CD4-positive, alpha-beta T cell treated with Interleukin-6 at 100 ng/mL for 8 hours (primary cell): ENCODE measurements at places on chromosomes 7 and 10.

DNA sequence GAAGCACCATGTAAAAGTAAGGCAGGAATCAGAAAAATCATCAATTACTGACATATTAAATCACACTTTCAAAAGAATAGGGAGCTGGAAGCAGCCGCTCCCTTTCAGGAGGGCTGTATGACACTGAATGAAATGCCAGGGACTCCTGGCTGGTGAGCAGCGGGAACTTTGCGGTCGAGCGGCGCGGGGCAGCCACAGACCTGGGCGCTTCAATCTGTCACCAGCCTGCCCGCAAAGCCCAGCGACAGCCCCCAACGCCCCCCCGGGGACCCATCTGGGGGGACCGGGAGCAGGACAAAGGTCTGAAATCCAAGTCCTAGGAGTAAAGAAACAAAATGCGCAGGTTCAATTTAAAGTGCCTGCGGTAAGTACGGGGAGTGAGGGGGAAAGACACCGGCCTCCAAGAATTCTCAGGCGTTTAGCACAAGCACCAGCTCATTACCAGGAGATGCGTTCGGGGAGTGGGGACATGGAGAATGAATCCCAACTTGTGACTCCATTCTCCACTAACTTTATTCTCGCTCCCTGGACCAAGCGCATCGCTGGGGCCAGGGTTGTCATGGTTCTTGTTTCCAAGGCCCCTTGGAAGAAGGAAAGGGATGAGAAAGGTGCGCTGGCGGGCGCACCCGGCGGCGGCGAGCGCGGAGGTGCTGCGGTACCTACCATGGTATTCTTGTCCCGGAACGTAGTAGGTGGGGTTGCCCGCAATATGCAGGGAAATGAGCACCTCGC is 824 bp downstream of the RELN start:
- no peak for DNase-seq

GRCh38 chr10:88933564-88933963 is 19.0 kb downstream of the ACTA2 start:
- no peak for DNase-seq

- no peak for DNase-seq
Measured at GRCh38 chr7:90749262-90749661, 153.1 kb downstream of the CDK14 start.

GRCh38 chr7:102951839-102952238 is 39.0 kb downstream of the LRRC17 start:
- no peak for DNase-seq

DNA sequence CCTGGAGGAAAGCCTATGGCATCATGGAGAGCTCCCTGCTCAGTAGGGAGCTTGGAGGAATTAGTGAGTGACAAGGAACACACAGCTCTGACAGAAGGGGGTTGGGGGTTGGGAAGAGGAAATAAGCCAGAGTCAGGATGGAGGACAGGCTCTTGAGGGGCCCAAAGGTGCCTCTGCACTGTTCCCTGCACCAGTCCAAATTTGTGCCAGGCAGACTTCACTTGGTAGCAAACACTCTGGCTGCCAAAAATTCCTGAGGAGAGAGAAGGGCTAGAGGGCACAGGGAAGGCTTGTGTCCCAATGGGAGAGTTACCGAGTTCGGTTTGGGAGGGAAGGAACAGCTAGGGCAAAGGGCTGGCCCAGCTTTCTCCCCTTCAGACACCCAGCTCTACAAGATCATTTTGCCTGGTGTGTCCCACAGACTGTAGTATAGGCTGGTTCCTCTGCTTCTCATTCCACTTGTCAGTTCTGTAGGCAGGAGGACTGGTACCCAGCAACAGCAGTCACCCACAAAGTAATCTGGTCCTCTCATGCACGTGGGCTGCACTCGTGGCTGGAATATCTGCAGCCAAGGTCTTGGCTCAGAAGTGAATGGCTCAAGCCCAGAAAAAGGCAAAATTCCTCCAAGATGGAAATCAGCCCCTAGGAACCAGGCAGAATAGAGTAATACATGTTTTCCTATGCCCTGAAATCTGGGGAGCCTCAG is 8.0 kb upstream of the KCNIP2 start:
- no peak for DNase-seq

GRCh38 chr7:129906700-129907099 is 46.1 kb downstream of the UBE2H start:
- peak; percentile 35 for DNase-seq

GRCh38 chr10:43955002-43955596 is 306.4 kb upstream of the ZNF32 start:
- no peak for DNase-seq

DNA sequence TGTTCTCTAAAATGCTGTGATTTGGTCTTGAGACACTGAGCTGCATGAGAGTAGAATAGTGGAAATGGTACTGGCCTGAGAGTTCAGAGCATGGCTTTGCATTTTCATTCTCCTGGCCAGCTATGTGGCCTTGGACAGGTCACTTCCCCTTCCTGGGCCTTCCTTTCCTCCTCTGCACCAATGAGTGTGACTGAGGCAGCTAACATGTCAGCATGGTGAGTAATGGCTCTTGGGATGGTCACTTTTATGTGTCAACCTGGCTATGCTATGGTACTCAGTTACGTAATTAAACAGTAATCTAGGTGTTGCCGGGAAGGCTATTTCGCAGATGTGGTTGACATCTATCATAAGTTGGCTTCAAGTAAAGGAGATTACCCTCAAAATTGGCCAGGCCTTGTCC is 109.3 kb downstream of the RTKN2 start:
- no peak for DNase-seq

DNA sequence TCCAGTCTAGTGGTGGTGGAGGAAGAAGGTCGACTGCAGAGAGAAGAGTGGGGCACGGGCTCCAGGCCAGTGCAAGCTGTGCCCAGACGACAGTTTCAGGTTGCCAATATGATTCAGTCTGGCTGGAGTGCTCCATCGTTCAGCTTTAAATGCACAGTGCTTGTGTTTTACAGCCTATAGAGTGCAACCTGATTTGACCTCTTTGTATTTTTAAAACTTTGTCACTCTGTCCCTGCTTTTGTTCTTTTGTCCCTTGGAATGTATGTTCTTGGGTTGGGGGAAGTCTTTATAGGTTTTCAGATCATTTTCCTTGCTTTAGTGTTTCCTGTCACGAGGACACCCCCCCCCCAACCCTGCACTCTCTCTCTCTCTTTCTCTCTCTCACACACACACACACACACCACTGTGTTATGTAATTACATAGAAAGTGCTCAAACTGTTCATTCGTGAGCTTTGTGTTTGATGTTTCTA is 198.0 kb downstream of the CAMK1D start:
- peak; percentile 14 for DNase-seq

DNA sequence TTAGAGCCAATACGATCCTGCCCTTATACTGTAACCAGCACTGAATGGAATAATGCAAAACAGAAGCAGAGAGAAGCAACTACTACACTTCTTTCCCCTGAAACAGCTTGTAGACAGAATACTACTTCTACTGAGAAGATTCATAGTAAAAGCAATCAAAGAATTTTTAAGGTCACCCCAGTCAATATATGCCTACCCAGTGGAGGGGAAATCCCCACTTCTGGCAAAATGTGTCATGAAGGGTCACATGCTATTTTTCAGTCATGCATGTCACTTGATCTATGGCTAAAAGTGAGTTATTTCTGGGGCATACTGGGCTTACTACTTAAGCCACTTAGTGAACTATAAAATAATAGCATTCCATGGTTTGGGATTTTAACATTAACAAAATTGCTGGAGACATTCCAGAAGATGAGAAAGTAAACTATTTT is 25.6 kb downstream of the IRF5 start:
- no peak for DNase-seq

DNA sequence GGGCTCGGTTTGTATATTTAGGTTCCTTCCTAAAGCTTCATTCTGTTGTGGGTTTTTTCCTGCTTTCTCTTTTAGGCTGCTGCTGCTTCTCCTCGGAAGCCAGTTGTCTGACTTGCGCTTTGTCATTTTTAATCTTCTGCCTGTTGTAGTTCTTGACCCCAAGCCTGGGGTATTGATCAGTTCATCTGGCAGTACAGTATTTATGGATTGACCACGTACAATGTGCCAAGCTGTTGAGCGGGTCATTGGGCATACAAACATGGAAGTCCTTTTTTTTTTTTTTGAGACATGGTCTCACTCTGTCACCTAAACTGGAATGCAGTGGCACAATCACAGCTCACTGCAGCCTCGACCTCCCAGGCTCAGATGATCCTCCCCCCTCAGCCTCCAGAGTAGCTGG is 4.3 kb downstream of the PROSER2 start:
- DNase-seq: no peak

- DNase-seq: no peak
Measured at GRCh38 chr10:48574322-48574796, 30.5 kb downstream of the ARHGAP22 start.

- no peak for DNase-seq
Measured at GRCh38 chr10:22016046-22016705, 12.6 kb upstream of the DNAJC1 start.

DNA sequence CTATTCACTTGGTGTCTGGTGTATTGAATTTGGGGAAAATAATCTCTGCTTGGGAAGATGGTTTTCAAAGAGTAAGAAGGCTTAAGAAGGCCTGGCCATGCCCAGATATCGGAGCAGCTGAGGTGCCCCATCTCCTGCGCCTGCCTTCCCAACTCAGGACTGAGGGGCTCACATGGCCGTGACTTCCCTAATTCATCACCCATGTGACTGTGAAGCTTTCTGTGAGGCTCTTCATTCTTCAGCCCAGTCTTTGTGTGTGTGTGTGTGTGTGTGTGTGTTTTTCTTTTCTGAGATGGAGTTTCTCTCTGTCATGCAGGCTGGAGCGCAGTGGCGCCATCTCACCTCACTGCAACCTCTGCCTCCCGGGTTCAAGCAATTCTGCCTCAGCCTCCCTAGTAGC is 53.2 kb downstream of the PROSER2 start:
- DNase-seq: no peak

DNA sequence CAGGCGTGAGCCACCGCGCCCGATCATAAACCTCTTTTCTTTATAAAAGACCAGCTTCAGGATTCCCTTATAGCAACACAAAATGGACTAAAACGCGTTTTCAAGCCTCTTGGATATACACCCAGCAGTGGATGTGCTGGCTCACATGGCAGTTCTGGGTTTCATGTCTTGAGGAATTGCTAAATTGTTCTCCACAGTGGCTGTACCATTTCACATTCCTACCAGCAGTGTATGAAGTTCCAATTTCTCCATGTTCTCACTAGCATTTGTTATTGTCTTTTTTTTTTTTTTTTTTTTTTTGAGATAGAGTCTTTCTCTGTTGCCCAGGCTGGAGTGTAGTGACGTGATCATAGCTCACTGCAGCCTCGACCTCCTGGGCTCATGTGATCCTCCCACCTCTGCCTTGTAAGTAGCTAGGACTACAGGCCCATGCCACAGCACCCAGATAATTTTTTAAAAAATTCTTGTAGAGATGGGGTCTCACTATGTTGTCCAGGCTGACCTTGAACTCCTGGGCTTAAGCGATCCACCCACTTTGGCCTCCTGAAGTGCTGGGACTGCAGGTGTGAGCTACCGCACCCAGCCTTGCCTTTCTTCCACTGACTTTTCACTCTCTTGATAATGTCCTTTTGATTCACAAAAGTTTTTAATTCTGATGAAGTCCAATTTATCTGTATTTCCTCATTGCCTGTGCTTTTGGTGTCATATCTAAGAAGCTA is 17.4 kb downstream of the TECPR1 start:
- DNase-seq: no peak

GRCh38 chr7:20219446-20220292 is 2.5 kb upstream of the MACC1 start:
- peak; percentile 5 for DNase-seq

DNA sequence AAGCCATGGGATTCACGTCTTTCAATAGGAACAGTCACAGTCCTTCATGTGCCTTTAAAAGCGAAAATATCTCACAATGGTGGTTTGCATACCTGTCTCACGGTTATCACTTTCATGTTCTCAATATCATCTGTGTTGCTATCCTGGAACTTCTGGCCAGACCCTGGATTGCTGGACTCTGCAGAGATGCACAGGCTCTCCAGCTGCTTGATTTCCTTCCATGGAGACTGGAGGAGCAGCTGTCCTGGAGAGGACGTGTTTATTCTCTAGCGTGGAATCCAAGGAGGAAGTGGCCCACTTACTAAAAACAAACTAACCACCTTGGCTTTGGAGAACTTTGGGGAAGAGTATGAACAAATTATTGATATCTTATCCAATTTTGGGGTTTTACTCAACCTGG is 16.5 kb downstream of the BTBD16 start:
- DNase-seq: no peak

DNA sequence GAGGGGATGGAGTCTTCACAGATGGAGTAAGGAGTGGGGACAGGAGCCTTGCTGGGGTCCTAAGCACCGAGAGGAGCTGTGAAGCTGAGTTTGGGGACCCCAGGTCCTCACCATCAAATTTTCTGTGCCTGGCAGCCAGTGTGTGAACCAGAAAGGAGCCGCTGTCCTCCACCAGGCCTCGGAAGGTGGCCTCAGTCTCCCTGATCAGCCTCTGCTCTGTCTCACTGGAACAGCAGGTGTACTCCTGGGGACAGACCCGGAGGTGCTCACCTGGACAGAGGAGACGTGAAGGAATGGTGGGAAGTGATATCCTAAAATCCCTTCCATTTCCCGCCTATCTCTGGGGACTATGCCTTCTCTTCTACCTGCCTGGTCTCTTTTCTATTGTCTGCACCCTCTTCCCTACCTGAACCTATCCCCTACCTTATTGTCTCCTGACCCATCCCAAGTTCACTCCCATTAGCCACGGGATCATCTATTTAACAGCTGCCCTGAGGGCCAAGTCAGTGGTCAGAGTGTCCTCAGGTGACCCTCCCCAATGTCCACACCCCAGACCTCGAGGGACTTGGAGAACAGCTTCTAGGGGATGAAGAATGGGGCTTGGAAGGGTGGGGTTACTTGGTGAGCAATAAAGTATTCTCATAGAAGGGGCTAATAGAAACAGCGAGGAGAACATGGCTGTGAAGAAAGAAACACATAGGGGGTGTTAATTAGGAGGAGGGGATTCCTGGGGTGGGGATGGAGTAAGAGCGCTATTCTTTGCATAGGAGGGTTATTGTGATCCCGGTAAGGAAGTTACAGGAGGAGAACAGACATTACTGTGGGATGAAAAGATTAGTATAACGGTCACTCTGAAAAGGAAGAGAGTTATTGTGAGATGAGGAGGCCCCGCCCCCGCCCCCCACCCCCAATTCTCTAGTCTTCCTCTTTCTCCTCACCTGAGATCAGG is 811 bp downstream of the GPC2 start:
- no peak for DNase-seq

- no peak for DNase-seq
Measured at GRCh38 chr10:2890093-2890492, 177.3 kb upstream of the PFKP start.
